ENCODE measurements at places on chromosomes 4 and X.

DNA sequence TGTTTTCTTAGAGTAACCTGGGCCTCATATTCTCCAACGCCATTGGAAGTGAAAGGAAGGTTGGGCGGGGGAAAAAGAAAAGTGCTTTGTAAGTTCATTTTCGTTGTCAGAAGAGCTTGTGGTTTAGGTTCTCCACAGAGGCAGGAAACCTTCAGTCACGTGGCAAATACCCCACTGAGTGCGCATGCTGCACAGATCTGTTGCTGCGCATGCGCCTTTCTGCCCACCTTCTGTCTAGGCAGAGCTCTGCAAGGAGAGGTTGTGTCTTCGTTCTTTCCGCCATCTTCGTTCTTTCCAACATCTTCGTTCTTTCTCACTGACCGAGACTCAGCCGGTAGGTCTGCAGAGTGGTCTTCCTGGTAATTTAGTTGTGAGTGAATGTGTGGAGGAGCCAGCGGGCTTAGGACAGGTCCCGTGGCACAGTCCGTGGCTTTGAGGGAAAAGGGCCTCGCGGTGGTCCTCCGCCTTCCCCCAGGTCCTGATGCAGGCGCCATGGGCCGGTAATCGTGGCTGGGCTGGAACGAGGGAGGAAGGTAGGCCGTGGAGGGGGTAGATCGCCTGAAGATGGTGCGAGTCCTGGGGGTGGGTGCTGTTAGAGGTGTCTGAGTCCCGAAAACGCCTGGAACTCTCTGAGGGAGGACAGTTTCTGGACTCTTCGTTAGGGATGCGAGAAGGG, at the start of gene PAGE5:
Gene PAGE5, plus strand, starts transcription at position 228 of the 676 bp plus-strand sequence. CDS start 1,037 bp downstream, outside the sequence.
- no peak for DNase-seq

GRCh38 chr4:184255361-184255760, 37.7 kb upstream of the ENPP6 start:
- DNase-seq, result no peak

DNA sequence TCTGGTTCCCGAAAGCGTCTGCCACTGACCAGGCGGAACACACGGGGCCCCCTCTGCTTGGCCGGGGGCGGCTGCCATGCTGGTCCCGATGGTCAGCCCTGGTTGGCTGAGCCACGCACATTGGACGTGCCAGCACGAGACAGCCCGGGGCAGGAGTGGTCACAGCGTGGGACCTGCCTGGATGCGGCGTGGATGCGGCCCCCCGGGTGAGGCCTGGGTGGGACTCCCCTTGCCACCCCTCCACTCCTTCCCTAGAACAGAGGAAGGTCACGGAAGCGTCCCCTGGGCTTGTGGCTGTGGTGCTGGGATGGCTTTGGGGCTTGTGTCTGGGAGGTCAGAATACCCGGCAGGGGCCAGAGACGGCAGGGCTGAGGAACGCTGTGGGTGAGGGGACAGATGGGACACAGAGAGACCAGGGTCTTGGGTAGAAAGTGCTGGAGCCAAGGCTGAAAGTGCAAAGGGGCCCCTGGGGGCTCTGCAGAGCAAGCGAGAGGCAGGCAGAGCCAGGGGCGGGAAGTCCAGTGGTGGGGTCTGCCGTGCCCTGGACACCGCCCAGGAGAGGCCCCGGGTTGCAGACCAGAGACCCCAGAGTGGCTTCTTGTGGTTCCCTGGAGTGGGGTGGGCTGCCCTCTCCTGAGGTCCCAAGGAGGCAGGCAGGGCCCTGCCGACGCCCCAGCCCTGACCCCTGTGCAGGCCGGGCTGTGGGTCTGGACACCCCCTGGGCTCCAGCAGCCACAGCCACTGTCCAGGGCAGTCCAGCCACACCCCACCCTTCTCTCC, 8.6 kb upstream of the CPLX1 start:
- no peak for DNase-seq

DNA sequence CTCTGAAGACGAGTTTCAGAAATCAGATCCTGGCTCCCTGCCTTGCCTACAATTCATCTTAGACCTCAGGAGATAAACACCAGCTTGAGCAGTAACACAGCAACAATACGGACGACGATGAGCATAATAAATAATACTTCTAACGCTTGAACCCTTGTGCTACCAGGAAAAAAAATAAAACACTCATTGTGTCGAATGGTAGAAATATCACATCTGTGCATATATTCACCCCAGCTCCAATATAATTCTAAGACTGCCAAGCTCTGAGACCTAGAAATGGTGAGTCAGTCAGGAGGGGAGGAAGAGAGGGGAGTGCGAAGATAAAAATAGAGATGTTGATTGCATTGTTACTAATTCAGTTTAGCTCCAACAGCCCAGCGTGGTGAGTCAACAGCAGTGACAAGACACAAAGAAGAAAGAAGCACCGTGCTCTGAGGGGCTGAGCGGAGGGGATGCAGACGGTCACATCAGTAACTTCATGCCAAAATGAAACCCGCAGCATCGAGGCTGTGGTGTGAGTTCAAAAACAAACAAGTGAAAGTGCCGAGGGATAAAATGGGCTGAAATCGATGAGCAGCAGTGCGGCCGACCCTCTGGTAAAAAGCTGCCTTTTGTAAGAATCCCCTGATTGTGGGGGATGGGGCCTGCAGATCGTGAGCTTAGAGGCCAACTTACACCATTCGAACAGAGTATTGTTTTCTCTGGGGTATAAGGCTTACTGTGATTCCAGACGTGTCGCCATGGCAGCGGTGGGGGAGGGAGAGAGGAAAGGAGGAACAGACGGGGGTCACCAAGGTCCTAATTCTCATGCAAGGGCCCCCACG, 150.4 kb downstream of the MGST2 start:
- peak; percentile 85 for DNase-seq

DNA sequence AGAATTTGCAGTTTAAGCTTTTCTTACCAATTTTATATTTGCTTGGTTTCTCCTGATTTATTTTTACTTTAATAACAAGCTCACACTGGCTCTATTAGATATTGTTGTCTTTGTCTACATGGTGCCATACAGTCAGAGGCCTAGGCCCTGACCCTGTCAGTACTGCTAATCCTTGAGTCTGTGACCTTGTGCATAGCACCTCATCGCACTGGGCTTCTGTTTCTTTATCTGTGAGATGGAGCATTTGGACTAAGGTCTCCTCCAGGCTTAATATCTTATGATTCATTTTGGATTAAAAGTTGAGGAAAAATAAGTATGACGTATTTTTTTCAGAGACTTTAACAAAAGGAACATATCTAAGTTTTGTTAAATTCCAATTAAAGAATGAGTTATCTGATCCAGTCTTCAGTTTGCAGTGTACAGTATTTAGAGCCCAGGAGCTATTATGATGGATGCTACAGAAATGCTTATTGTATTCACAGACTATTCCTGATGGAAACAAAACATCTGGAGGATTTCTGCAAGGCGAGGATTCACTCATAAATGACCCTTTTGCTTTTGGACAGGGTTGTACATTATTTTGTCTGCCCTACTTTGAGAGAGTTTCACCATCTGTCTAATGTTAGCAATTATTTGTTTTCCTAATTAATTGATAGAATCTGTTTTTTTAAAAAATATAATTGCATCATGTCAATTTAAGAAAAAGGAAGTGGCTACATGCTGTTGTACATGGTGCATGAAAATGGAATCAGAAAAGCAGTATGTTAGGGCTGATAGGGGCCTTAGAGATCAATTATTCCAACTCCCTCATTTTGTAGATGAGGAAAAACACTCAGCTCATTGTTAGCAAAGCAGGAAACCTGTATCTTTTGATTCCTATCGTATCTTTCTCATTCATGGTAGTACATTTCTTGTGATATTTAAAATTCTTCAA, 203.6 kb downstream of the BANK1 start:
- no peak for DNase-seq
